NCI-H1105 treated with DMSO at 0.1 percent for 48 hours (cell line): ENCODE measurements at places on chromosomes 6 and 20.
A peak's percentile ranks its signal among the peaks of the same experiment; 100 is the strongest.

DNA sequence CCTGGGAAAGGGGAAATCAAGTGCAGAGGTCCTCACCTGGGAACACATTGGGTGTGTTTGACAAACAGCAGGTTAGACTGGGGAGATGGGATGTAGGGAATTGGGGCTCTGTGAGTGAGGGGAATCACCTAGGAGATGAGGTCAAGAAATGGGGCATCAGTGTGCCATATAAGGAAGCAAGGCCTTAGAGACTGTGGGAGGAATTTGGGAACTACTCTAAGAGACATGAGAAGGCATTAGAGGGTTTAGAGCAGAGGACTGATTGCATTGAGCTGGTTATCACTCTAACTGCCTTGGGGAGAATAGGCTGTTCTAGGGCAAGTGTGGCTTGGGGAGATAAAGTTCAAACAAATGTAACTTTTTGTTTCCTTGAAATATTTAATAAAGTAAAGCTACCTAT is 189.9 kb downstream of the EYA4 start:
- DNase-seq: no peak

GRCh38 chr20:1293641-1294379 is 27.7 kb downstream of the SNPH start:
- no peak for DNase-seq

GRCh38 chr6:77178821-77179220 is 284.5 kb downstream of the HTR1B start:
- no peak for DNase-seq

DNA sequence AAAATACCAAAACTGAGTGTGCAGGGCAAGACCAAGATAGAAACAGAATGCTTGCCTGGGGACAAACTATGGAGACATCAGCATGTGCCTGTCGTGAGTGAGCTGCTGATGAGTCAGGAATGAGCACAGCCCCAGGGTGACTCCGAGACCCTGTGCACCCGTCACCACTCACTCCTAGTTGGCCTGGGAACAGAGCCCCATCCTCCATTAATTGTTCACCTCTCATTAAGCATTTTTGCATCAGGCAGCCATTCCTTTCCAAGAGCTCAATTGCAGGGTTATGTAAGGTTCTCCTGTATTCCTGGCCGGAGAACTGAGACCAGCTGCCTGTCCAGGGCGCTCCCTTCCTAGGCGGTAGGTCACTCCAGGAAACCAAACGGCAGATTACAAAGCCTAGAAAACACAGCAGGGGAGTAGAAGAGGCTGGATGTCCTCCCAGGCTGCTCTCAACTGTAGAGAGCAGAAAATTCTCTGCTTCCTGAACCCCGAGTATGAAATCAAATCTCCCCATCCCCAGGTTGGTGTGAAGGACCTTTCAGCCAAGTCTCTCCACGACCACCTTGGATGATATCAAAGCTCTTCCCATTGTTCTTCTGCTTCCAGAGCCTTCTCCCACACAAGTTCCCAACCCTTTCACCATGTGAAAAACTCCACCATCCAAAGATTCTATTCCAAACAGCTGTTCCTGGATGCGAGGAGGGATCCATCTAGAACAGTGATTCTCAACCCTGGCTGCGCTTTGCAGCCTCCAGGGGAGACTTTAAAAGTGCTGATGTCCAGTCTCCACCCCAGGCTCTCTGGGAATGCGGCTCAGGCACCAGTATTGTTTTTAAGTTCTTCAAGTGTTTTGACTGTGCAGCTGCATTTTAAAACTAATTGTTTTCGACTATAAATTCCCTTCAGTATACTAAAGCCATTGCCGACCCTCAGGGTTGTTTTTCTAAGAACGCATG is 532.6 kb upstream of the JARID2 start:
- DNase-seq: no peak

- DNase-seq: no peak
Observed at GRCh38 chr6:143598466-143599080, 79.2 kb upstream of the PHACTR2 start.

- DNase-seq: no peak
Observed at GRCh38 chr6:143647191-143647590, 30.6 kb upstream of the PHACTR2 start.

DNA sequence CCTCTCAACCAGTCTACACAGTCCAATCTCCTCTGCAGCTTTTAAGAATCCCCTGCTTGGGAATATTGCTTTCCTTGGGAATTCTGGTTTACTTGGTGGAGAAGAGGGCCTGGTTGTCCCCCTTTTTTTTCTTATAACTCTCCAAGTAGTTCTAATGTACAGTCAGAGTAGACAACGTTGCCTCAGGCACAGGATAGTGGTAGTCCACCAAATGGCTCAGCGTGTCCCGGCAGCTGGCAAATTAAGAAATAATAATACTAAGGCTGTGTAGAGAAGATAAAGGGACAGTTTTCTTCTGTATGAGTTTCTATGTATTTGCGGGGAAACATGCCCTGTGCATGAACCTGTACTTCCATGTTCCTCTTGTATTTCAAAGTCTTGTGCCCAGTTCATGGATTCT is 145.7 kb upstream of the RREB1 start:
- DNase-seq: no peak

- DNase-seq: no peak
Observed at GRCh38 chr6:34082864-34083626, 62.8 kb downstream of the GRM4 start.

DNA sequence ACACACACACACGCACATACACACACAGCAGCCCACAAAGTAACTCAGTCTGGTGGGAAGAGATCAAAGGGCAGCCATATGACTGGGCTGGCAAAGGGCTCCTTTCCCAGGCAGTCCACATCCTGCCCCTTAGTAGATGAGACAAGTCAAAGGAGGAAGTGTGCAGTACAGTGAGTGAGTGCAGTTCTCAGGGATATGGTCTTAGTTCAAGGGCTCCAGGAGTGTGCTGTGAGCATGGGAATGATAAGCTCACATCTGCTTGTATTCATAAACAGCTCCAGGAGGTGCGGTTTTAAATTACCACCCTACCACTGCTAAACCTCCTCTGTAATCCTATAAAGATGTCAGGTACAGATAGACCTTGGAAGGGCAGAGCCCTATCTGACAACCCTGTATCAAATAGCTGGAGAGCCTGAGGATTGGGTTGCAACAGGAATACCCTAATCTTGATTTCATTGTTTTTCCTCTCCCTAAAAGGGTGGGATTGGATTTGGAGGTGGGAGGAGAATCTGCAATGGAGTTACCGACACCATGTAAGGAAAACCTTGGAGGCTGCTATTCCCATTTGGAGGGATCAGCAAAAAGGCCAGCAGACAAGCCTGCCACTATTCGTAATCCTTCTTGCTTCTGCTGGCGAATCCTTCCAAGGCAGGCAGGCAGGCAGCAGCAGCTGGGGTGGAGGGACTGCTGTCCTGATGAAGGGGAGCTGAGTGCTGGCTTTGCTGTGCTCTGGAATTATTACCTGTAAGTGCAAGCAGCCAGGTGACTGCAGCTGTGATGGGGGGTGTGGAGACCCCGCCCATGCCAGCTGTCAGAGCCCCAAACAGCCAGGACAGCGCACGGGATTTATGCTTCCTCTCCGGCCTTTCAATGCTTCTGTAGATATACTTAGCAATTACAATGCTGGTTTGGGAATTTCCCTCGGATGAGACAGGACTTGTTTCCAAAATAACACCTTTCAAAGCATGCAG is 342.7 kb downstream of the PRL start:
- DNase-seq: peak; percentile 8

GRCh38 chr6:122797537-122797936 is 8.5 kb downstream of the SMPDL3A start:
- DNase-seq: no peak

- no peak for DNase-seq
Observed at GRCh38 chr20:35699957-35700624, 886 bp downstream of the ROMO1 start.

GRCh38 chr6:98678481-98678880 is 155.9 kb upstream of the POU3F2 start:
- DNase-seq: no peak

DNA sequence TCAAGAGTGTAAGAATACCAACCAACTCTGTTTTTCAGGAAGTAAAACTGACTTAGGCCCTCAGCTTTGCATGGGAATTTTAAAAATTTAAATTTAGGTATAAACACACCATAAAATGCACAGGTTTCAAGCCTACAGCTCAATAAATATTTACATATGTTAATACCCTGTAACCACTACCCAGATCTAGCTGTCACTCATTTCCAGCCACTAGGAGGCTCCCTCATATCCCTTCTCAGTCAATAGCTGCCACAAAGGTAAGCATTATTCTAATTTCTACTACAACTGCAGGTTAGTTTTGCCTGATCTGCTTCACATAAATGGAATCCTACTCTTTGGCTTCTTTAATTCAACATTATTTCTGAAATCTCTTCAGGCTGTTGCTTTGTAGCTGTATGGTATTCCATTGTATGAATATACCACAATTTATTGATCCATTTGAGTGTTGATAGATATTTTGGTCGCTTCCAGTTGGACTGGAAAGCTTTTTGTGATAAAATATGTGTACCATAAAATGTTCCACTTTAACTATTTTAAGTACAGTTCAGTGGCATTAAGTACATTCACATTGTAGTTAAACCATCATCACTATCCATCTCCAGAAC is 32.5 kb upstream of the MEI4 start:
- peak; percentile 18 for DNase-seq

- no peak for DNase-seq
Observed at GRCh38 chr20:51613580-51613979, 71.1 kb upstream of the NFATC2 start.

DNA sequence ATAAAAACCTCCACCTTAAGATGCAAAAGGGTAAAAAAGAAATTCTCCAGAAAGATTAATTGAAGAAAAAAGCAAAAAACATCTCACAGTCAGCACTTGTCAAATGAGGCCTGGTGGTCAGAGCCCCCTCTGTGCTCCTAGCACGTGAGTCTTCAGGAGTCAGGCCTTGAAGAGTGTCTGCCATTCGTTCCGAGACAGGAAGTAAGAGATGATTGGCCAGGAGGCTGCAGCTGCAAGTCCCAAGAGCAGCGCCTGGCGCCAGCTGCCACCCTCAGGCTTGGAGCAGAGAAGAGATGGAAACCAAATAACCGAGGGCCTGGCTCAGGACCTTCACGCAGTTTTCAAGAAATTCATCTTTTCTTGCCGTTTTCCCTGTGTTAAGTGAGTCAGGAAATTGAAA is 65.0 kb downstream of the FAM120B start:
- DNase-seq: no peak

GRCh38 chr20:18515973-18516372 is 8.2 kb downstream of the SEC23B start:
- DNase-seq: no peak

GRCh38 chr20:46027245-46027853 is 1.7 kb upstream of the SLC12A5 start:
- DNase-seq: no peak

- DNase-seq: no peak
Observed at GRCh38 chr6:74932232-74932888, 273.5 kb downstream of the COL12A1 start.

DNA sequence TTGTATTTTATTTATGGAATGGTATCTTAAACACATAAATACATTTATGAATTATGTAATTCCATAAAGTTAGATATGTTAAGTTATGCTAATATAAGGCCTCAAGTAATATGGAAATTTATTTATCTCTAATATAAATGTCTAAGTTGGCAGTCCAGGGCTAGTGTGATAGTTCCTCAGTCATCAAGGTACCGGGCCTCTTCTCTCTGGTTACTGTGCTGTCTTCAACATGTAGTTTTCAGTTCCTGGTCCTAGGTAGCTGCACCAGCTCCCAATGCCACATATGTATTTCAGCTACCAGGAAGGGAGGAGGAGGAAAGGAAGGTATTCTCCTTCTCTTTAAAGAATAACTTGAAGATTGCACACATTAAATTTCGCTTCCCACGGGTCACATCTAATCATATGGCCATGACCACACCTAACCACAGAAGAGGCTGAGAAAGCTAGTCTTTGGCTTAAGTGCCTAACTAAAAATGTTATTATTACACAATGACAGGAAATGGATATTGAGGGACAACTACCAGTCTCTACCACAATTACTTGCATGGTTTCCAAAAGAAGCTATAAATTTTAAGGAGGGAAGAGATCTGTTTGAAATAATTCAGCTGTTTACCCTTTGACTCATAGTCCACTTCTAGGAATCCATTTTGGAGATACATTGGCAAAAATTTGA is 68.6 kb downstream of the BCKDHB start:
- DNase-seq: no peak

DNA sequence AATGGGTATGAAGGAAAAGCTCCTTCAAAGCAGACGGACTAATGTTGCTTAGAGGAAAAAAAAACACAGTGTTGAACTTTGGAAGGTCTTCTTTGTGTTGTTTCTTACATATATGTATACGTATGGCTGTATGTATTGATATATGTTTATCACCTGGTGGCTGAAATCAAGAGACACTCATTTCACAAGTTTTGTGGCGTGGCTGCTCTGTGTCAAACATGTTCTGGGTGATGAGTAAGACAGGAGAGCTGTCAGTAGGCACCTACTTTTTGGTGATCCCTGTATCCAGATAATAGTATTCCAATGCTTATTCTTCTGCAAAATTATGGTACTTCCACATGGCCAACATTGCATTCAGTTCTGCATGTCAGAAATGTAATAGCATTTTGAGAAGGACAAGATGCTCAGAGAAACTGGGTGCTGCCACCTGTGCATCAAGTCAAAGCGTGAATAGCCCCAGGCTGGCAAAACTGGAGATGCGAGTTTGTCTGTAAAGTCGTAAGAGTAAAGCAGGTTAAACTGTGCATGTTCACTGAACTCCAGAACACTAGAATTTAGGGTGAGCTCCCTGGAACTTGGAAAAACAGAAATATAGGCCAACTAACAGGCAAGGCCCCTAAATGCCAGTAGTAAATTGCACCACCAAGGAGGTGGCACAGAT is 67.9 kb downstream of the ARMC2 start:
- DNase-seq: no peak

GRCh38 chr20:6178537-6178936 is 55.7 kb upstream of the FERMT1 start:
- peak; percentile 67 for DNase-seq

- no peak for DNase-seq
Observed at GRCh38 chr6:83709748-83710050, 798 bp upstream of the SNAP91 start.

DNA sequence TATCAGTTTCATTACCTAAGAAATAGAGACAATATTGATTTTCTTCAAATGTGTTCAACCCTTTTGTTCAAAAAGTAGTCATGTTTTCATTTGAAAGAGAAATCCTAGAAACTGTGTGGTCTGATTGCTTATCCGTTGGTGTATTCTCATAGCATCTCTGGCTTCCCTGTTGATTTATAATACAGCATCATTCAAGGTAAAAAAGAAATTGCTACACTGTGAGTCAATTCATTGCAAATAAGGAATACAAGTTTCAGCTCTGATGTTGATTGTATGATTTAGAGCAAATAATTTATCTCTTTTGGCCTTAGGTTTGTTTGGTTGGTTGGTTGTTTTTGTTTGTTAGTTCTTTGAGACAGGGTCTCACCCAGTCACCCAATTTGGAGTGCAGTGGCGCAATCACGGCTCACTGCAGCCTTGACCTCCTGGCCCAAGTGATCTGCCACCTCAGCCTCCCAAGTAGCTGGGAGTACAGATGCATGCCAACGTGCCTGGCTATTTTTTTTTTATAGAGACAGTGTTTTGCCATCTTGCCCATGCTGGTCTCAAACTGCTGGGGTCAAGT is 185.5 kb upstream of the TNFAIP3 start:
- no peak for DNase-seq
